ENCODE measurements at places on chromosomes 1 and 21. TPM values are rescaled to one million over a fixed set of nuclear protein-coding genes. Genes with fewer than 3 reads are reported as not detected.

PEX11B gene
- polyA plus RNA-seq: 60.7 TPM

NR0B2 gene
- 1.00 TPM for polyA plus RNA-seq

CELA3B gene
- 0.38 TPM for polyA plus RNA-seq

ZBTB37 gene
- polyA plus RNA-seq: 13.8 TPM

CFAP45 gene
- polyA plus RNA-seq: 3.8 TPM

BEND5 gene
- polyA plus RNA-seq: 27.4 TPM

CFHR2 gene
- not detected for polyA plus RNA-seq

PLEKHA6 gene
- polyA plus RNA-seq: 46.1 TPM

SPATA45 gene
- 0.75 TPM for polyA plus RNA-seq

LCE1F gene
- not detected for polyA plus RNA-seq

RGS8 gene
- 0.12 TPM for polyA plus RNA-seq

NTNG1 gene
- 34.3 TPM for polyA plus RNA-seq

DCAF6 gene
- polyA plus RNA-seq: 85.3 TPM

KRTAP7-1 gene
- polyA plus RNA-seq: not detected

TMOD4 gene
- polyA plus RNA-seq: 1.7 TPM

FAM131C gene
- polyA plus RNA-seq: 1.3 TPM

PROK1 gene
- 0.17 TPM for polyA plus RNA-seq

F13B gene
- 0.13 TPM for polyA plus RNA-seq

Measured in left kidney (tissue), 8 donors.